Activated CD4-positive, alpha-beta T cell treated with anti-CD3 and anti-CD28 coated beads, Interleukin-2, amount 10 ng/mL, durations not matched to agents 7 days and 5 days (primary cell): ENCODE measurements at places on chromosomes 6 and 20.
A peak's percentile ranks its signal among the peaks of the same experiment; 100 is the strongest.

- H3K4me3 ChIP-seq, result no peak overlapping the region
- no peaks in the 10 kb centered on the region for H3K4me1 ChIP-seq
- no peak for DNase-seq
- no peaks in the 10 kb centered on the region for H3K36me3 ChIP-seq
- H3K27ac ChIP-seq, result no peak overlapping the region
- no peaks in the 10 kb centered on the region for H3K27me3 ChIP-seq
Measured at GRCh38 chr20:18999086-18999485, 185.5 kb downstream of the SCP2D1 start.

- no peak overlapping the region for H3K27ac ChIP-seq
- DNase-seq, result no peak
- peaks cover 20% of the 10 kb centered on the region for H3K4me1 ChIP-seq
- no peaks in the 10 kb centered on the region for H3K27me3 ChIP-seq
- no peaks in the 10 kb centered on the region for H3K36me3 ChIP-seq
Measured at GRCh38 chr6:122746688-122747087, 32.8 kb upstream of the FABP7 start.

DNA sequence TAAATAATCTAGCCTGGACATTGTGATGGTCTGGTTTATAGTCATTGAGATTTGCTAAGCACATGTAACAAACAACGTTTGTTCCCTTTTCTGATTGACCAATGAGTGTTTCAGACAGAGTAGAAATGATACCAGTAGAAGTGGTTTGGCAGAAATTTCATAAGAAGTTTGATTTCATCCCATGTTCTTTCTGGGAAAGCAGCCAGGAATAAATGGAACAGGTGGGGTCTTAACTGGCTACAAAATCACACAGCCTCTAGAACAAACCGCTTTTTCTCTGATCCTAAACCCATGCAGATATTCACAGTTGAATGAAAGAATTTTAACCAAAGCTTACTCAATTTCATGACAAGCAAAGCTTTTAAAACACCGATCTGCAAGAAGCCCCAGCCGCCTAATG, 227.5 kb downstream of the UST start:
- H3K27me3 ChIP-seq, result peaks cover 29% of the 10 kb centered on the region
- no peak overlapping the region for H3K4me3 ChIP-seq
- H3K36me3 ChIP-seq, result no peaks in the 10 kb centered on the region
- H3K4me1 ChIP-seq, result no peaks in the 10 kb centered on the region
- no peak for DNase-seq

DNA sequence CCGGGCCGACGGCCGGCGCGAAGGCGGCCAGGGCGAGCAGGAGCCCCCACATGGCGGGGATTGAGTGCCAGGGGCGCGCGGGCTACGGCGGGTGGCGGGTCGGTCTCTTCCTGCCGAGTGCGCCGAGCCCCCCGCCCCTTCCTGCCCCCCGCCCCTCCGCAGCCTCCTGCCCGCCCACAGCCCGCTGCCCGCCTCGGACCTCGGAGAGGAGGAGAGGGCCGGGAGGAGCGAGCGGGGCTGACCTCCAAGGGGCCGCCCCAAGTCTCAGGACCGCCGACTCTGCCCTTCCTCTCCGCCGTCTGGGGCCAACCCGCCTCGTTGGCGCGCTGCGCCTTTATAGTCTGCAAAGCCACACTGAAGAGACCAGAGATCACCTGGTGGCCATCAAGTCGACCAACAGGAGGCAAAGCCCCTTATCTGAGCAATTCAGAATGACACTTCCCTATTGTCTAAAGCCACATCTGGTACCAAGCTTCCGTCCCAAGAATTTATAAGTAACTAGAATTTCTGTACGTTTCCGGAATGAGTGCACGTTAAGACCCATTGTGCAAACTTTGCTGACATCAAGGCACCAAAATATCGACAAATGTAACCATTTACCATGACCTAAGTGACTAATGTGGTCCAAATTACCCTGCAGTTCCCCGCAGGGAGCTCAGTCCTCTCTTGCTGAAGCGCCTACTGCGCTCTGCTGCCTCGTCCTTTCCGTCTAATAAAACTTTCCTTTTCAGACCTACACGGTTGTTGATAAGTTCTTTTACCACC, at the start of gene CPXM1:
TSS of gene CPXM1 (minus strand) at position 107 of the 765 bp plus-strand sequence. CDS start at position 52, 55 bp downstream.
- peaks cover 59% of the 10 kb centered on the region for H3K27me3 ChIP-seq
- H3K36me3 ChIP-seq, result peaks cover 4% of the 10 kb centered on the region
- no peak for DNase-seq
- peaks cover 20% of the 10 kb centered on the region for H3K4me1 ChIP-seq

- DNase-seq, result no peak
- H3K4me1 ChIP-seq, result peaks cover 26% of the 10 kb centered on the region
- peaks cover 30% of the 10 kb centered on the region for H3K27me3 ChIP-seq
- peaks cover 25% of the 10 kb centered on the region for H3K36me3 ChIP-seq
- peak overlapping the region; percentile 99 for H3K27ac ChIP-seq
Measured at GRCh38 chr6:28349344-28349891, 329 bp upstream of the ZKSCAN3 start.

DNA sequence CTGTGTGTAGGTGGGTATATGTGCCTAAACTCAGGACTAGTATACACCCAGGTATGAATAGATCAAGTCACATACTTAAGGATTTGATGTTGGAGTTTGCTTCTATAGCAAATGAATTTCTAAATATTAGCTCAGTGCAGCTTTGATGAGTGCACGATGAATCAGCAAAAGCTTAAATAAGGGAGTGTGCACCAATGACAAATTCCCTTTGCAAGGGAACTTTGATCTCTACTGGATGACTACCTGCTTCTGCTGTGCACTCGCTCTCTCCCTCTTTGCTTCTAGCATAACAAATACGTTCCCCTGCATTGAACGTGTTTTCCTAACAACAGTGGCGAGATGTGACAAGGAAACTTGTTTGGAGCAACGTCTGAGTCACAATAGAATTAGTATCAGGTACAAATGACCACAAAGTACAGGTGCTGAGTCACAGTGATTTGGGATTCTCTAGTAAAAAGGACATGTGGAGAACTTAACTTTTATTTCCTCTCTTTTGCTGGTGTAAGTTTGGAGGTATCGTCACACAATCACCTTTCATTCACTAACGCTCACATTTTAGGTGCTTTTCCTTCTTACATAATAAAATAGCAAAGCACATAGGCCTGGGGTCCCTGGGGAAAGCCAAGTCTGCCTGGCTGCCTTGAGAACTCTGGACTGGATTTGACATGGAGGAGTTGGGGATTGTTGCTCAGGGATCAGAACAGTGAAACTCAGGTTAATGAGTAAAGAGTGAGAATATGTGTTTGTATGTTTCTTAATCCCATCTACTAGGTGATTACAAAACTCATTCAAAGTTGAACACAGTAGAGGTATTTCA, 49.7 kb downstream of the KLHL31 start:
- H3K36me3 ChIP-seq, result no peaks in the 10 kb centered on the region
- H3K27me3 ChIP-seq, result peaks cover 2% of the 10 kb centered on the region
- DNase-seq, result no peak
- no peak overlapping the region for H3K27ac ChIP-seq
